ENCODE measurements at places on chromosomes 13 and 19.

GRCh38 chr19:30228835-30229524 is 143.2 kb upstream of the ZNF536 start:
- DNase-seq: no peak

DNA sequence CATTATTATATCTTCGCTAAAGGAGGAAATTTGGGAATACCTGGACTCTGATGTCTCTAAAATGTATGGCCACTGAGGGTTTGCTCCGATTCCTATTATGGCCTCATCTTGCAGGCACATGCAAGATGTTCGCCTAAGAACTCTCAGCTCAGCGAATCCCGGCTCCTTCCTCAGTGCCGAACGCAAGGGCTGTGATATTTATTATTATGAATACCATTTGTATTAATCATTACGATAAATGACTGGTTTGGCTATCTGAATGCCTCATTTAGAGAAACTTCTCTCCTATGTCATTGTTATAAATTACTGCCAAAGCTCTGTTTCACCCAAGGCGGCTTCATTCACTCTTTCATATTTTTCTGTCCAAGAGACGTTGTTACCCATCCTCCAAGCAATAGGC is 369.7 kb upstream of the TSHZ3 start:
- no peak for DNase-seq

GRCh38 chr13:92913840-92914239 is 312.8 kb upstream of the GPC6 start:
- DNase-seq: no peak

DNA sequence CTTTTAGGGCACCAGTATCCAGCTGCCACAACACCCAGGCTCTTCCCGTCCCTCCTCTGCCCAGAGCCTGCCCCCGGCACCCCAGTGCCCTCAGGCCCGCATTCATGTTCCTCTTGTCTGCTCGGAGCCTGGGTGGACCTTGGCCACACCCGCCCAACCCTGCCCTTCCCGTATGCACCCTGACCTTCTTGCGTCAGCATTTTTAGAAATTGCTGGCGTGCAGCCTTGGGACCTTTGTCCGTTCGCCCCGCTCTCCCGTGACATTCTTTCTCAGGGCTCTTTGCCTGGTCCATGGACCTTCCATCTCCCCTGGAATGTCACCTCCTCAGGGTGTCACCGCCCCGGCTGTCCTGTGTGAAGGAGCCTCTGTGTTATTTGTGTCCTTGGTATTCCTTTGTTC is 7.6 kb downstream of the NUCB1 start:
- no peak for DNase-seq

- no peak for DNase-seq
Observed at GRCh38 chr13:100600461-100600860, 11.9 kb upstream of the GGACT start.

- DNase-seq: no peak
Observed at GRCh38 chr13:96672016-96672415, 322.3 kb downstream of the OXGR1 start.

DNA sequence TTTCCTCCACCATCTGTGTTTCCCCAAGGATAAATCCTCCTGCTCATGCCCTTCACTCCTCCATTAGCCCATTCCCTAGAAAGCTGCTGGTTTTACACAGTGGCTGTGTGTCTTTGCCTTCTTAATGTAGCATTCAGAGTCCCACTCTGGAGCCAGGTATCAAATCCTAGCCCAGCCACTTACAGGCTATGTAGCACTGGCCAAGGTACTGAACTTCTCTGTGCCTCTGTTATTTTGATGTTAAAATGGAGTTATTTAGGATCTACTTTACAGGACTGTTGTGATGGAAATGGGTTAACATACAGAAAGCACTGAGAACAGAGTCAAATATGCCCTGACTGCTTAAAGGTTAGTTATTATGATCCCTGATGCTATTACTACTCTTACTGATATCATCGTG is 1.5 kb upstream of the ZSCAN4 start:
- DNase-seq: no peak

GRCh38 chr13:94515911-94516310 is 36.4 kb upstream of the DCT start:
- no peak for DNase-seq

- DNase-seq: no peak
Observed at GRCh38 chr19:55353356-55353802, 1.1 kb downstream of the COX6B2 start.

DNA sequence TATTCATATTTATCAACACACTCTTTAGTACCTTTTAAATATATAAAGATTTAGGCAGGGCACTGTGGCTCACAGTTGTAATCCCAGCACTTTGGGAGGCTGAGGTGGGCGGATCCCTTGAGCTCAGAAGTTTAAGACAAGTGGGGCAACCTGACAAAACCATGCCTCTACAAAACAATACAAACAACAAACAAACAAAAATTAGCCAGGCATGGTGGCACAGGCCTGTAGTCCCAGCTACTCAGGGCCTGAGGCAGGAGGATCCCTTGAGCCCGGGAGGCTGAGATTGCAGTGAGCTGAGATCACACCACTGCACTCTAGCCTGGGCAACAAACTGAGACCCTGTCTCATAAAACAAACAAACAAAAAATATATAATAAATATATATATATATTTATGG is 1748.3 kb upstream of the PCDH20 start:
- DNase-seq: no peak

- DNase-seq: no peak
Observed at GRCh38 chr19:24069905-24070657, 16.9 kb upstream of the ZNF254 start.

DNA sequence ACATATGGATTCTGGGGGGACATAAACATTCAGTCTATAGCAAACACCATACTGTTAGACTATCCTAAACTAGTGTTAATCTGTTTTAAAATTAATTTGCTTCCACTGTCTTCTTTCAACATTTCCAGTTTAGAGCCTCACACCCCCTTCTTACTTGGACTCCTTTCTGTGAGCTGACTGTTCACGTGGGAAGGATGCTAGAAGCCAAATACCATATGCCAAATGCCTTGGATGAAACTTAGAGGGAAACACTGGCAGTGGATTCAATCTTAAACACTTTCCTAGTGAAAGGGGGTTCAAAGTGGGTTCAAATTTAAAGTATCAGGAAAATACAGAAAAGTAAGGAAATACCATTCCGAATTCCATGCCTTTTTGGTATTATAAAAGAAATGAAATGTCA is 113.6 kb downstream of the HS6ST3 start:
- no peak for DNase-seq

DNA sequence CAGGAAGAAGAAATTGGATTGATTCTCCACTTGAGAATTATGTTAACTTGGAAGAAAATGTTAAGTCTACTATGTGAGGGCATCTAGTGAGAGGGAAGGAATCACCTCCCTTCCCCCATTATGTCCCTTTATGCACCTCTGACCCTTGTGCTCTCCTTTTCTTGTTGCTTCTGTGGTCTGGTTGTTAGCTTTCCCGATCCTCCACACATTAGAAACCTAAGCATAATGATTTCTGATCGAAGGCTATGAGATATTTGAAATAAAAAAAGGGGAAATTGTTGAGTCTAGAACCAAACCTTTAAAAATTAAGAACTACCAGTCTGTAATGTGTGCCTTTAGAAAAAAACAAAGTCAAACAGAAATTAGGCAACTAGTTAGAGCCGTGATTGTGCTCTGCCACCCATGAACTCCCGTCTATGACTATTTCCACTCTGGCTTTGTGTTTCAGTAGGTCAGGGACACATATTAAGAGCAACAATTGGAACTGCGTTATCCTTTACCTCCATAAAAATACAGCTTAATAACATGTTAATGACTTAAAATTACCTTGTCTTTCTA is 463 bp upstream of the GPC6 start:
- no peak for DNase-seq

GRCh38 chr13:29457299-29457698 is 138.2 kb downstream of the SLC7A1 start:
- DNase-seq: no peak

DNA sequence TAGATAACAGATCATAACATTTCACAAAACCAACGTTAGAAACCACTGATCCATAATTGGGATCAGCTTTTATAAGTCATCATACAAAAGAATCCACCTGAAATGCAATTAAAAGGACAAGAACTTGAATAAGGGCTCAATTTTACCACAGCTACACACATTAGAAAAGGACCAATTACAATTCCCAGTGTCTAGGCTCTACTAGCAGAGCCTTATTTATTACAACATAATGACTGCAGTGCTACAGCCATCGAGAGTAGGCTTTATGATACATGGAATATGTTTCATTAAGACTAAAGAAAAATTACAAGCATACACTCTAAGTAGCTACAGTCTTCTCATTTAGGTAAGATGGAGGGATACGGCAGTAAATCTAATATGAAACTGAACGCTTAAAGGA is 2.9 kb downstream of the RBM26 start:
- no peak for DNase-seq

DNA sequence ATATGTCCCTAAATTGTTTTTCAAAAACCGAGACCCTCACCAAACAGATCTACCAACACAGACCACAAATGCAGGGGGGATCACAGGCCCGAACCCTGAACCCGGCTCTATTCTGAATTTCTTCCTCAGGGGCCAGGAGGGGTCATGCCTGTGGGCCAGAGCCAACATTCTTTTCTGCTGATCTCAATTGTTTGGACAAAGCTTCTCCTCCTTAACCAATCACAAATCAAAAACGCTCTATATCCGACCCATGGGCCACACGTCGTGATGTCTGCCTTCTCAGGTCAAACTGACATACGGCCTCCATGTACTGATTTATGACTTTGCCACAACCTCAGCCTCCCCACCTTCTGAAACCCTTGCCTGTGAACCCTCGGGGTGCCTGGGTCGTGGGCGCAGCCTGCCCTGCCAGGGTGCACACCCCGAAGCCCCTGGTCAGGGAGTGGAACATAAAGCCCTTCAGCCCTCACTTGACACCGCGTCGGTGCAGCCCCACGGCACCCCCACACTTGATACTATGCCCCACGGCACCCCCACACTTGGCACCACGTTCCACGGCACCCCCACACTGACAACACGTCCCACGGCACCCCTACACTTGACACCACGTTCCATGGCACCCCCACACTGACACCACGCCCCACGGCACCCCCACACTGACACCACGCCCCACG is 58.4 kb upstream of the C13orf46 start:
- DNase-seq: no peak

DNA sequence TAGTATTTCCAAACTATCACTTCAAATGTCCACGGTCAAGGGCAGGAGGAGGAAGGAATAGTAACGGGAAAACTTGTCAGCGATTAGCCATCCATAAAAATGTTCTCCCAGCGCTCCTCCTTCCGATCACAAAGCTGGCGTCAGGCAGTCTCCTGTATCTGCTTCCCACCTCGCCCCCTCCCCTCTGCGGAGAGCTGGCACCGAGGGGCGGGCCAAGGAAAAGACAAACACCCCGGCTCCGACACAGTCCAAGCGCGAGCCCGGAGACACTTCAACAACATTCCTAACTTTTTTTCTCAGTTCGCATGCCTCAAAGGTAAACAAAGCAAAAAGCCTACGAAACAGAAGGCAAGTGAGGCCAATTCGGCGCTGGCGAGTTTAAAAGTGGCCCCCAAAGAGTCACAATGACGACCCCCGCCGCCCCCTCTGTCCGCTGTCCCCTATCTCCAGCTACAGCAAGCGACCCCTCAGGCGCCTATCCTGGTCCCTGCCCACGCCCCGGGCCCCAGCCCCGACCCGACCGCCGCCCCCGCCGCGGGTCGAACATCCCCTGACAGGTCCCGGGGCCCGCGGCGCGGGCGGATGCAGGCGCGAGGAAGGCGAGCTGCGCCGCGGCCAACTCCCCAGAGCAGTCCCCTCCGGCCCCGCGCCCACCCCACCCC is 736 bp downstream of the SMAD9 start:
- DNase-seq: no peak

DNA sequence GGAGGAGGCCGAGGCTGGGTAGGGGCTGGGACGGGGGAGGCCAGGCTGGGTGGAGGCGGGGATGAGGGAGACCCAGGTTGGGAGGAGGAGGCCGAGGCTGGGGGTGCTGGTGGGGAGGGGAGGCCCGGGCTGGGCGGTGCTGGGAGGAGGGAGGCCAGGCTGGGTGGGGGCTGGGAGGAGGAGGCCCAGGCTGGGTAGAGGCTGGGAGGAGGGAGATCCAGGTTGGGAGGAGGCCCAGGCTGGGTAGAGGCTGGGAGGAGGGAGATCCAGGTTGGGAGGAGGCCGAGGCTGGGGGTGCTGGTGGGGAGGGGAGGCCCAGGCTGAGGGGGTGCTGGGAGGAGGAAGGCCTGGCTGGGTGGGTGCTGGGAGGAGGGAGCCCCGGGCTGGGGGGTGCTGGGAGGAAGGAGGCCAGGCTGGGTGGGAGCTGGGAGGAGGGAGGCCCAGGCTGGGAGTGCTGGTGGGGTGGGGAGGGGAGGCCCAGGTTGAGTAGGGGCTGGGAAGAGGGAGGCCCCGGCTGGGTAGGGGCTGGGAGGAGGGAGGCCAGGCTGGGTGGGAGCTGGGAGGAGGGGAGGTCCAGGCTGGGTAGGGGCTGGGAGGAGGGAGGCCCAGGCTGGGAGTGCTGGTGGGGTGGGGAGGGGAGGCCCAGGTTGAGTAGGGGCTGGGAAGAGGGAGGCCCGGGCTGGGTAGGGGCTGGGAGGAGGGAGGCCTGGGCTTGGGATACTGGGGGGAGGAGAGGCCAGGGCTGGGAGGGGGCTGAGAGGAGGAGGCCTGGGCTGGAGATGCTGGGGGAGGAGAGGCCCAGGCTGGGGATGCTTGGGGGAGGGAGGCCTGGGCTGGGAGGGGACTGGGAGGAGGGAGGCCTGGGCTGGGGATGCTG is 10.7 kb downstream of the TPGS1 start:
- DNase-seq: no peak

DNA sequence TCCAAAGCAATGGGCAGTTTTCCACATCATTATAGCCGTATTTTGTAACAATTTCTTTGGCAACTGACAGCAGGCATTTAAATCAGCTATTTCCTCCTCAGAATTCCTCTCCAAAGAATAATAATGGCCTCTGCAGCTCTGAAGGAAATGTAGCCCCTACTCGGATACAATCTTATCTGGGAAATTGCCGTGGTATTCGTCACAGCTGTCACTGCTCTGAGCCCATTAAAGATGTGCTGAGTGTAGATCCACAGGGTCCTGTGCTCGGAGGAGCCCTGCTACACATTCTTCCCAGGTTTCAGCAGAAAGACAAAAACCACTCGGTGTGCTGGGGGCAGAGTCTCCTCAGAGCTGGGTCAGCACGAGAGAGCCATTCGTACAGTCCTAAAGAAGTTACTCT is 33.1 kb downstream of the MZT1 start:
- DNase-seq: no peak

DNA sequence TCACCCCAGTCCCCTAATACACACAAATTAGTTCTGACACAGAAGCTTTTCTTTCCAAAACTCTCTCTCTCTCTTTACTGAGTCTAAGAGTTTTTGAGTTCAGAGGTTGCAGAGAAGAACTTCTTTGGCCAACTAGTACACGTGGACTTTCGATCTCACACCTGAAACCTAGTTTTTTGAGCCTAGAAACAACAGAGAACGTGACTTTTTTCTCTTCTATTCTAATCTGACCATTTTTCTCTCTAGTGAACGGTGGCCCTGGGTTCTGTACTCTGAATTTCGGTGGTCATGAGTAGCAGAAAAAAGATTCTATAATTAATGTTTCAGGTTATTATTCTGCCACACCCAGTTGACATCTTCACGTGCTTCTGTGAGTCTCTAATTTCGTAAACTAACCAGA is 24.2 kb downstream of the PCDH20 start:
- DNase-seq: no peak
